ENCODE measurements at places on chromosomes 4 and X. TPM values are rescaled to one million over a fixed set of nuclear protein-coding genes. Genes with fewer than 3 reads are reported as not detected.

The SLC10A4 gene
- not detected for total RNA-seq

The GLRA3 gene
- not detected for total RNA-seq

The FRMD7 gene
- total RNA-seq = not detected

The ARR3 gene
- total RNA-seq = not detected

The MAGIX gene
- 0.72 TPM for total RNA-seq

The CSN2 gene
- not detected for total RNA-seq

The RWDD4 gene
- 8.8 TPM for total RNA-seq

The IL15 gene
- total RNA-seq = 5.8 TPM

The AR gene
- total RNA-seq = 4.7 TPM

The NWD2 gene
- total RNA-seq = not detected

The COX7B2 gene
- total RNA-seq = not detected

The HERC3 gene
- 9.5 TPM for total RNA-seq

The PABPC1L2B gene
- total RNA-seq = not detected

The REPS2 gene
- 0.18 TPM for total RNA-seq

The TRPC5OS gene
- total RNA-seq = not detected

The SLC16A2 gene
- 5.3 TPM for total RNA-seq

The KIF4A gene
- 19.0 TPM for total RNA-seq

- no peak for DNase-seq
Observed at GRCh38 chr4:67891645-67892044, 7.8 kb upstream of the TMPRSS11D start.

- DNase-seq = no peak
Observed at GRCh38 chr4:168880811-168881595, 129.1 kb downstream of the CBR4 start.

DNA sequence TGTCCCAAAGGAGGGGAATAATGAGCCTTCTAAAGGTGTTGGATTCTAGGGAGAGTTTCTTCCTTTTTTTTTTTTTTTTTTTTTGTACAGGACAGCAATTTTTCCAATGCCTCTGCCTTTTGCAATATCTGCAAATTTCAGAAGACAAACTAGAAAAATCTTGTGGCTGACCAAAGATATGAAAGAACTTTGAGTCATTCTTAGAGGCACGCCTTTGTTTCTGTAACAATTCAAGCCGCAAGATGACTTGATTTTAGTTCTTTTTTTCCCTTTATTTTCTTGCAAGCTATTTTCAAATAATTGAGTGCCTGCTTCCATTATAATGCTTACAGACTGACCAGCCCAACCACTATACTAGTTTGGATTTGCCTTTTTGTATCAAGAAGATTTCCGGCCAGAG is 47.6 kb upstream of the UXT start:
- DNase-seq = peak; percentile 10

DNA sequence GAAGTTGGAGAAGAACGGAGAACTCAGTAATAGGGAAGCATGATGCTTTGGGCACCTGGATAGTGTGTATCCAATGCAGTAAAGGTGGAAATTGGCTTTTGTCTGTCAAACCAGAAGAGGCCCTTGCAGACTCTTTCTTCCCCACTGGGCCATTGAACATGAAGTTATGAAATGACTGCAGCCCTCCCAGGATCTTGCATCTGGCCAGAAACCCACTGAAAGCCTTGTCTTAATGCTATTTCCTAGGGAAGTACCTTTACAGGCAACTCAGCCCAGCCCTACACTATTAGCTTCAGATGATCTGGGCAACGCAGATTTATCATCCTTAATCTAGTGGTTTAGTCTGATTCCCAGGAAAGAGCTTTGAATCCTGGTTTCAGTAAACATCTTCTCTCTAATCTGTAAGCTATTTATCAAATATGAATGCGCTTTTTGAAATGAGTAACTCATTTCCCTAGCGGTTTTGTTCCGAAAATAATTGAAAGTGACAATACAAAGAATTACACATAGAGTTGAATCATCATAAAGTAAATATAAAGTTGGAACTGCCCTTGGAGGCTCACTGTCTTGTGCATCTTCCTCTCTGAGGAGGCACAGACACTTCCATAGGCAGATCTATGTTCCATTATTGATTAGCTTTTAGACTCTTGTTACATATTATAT is 464.1 kb downstream of the IDS start:
- DNase-seq = no peak

GRCh38 chr4:116088771-116089170 is 975.4 kb upstream of the NDST4 start:
- DNase-seq = no peak

- no peak for DNase-seq
Observed at GRCh38 chr4:75099321-75099720, 166.4 kb downstream of the PARM1 start.

- DNase-seq = peak; percentile 45
Observed at GRCh38 chrX:153521034-153521433, 3.6 kb downstream of the ATP2B3 start.

GRCh38 chr4:180197471-180197870 is 2045.7 kb upstream of the TENM3 start:
- no peak for DNase-seq

GRCh38 chrX:39773923-39774773 is 323.6 kb downstream of the BCOR start:
- peak; percentile 28 for DNase-seq

- DNase-seq = no peak
Observed at GRCh38 chr4:37757761-37758160, 68.7 kb upstream of the PGM2 start.

DNA sequence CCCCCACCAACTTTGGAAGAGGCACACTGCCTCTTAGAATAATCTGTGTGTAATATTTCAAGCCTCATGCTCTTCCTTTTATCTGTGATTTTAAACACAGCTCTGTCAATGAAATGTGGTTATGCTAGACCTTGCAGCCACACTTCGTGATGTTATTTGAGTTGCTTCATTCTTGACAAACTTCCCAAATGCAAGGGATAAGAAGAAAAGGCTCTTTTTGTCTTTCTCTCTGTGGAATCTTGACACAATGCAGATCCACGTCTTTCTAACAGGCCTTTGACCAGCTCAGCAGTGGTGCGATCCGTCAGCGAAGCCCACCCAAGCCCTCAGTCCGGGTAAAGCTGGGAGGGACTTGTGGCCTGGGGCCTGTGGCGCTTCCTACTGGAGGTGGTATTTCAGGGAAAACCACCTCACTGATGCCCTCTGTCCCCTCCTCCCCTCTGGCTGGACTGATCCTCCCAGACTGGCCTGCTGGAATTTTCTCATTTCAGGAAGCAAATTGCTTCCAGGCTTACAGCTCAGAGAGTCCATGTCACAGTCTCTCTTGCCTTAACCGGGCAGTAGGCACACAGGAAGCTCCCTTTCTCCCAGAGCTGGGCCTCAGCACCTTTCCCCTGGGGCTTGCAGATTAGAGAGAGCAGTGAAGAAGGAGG is 19.5 kb upstream of the CCKAR start:
- DNase-seq = no peak

DNA sequence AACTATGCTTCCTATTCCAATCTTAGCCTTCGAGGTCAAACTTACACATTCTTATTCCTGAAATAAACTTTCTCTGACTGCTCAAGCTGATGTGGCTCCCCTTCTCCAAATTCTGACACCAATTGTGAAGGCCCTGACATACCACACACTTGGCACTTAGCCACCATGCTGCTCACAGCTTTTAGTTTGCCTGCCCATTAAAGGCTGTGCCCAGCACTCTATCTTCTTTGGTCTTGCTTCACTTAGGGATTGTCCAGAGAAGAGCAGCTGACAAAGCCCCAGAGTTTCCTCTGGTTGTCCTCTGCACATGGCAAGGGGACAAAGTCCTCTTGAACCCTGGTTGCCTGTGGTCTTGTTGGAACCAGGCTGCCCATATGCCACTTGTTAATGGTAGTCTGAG is 126.1 kb downstream of the ARHGEF9 start:
- DNase-seq = no peak

DNA sequence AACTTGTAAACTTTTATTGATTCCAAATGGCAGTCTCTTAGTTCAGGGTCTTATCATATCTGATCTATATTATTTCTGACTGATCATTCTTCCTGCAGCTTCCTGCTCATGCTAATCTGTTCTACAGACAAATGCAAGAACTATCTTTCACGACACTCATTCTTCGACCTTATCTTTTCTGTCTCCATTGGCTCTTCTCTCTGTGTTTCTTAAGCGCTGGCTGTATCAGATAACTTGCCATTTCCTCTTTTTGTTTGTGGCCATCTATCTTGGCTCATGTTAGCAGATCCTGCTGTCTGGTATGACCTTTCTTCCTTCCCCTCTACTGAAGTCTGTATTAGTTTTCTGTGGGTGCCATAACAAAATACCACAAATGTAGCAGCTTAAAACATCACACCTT is 230.5 kb upstream of the PUDP start:
- no peak for DNase-seq

DNA sequence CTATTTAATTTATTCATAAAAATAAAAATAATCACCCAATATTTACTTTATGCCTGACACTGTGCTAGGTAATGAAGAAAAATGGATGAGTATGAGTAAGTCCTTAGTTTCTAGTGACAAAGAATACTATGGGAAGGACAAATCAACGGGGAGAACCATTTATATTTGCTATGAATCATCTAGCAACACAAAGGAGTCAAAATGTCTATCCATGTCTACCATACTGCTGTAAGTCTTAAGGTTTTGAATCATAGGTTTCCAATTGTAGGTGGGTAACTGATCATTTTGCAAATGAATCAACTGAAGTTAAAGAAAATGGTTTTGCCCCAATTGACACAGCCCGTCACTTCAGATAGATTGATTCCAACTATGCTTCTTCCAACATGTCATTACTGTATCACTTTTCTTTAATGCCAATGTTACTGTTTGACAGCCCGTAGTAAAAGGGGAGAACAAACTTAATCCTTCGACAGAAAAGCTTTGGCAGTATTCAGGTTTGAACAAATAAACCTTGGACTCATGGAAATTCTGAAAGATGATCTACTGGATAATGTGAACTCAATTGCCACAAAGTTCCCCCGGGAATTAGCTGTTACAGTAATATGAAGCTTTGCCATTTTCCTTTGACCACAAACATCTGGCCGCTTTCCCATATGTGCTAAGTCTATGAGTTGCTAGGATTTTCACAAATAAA is 3.2 kb downstream of the TDO2 start:
- DNase-seq = peak; percentile 99

DNA sequence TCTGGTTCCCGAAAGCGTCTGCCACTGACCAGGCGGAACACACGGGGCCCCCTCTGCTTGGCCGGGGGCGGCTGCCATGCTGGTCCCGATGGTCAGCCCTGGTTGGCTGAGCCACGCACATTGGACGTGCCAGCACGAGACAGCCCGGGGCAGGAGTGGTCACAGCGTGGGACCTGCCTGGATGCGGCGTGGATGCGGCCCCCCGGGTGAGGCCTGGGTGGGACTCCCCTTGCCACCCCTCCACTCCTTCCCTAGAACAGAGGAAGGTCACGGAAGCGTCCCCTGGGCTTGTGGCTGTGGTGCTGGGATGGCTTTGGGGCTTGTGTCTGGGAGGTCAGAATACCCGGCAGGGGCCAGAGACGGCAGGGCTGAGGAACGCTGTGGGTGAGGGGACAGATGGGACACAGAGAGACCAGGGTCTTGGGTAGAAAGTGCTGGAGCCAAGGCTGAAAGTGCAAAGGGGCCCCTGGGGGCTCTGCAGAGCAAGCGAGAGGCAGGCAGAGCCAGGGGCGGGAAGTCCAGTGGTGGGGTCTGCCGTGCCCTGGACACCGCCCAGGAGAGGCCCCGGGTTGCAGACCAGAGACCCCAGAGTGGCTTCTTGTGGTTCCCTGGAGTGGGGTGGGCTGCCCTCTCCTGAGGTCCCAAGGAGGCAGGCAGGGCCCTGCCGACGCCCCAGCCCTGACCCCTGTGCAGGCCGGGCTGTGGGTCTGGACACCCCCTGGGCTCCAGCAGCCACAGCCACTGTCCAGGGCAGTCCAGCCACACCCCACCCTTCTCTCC is 8.6 kb upstream of the CPLX1 start:
- DNase-seq = no peak

GRCh38 chr4:113292371-113293042 is 243.1 kb downstream of the ANK2 start:
- DNase-seq = peak; percentile 71

- DNase-seq = no peak
Observed at GRCh38 chr4:158250321-158250720, 40.0 kb downstream of the TMEM144 start.

DNA sequence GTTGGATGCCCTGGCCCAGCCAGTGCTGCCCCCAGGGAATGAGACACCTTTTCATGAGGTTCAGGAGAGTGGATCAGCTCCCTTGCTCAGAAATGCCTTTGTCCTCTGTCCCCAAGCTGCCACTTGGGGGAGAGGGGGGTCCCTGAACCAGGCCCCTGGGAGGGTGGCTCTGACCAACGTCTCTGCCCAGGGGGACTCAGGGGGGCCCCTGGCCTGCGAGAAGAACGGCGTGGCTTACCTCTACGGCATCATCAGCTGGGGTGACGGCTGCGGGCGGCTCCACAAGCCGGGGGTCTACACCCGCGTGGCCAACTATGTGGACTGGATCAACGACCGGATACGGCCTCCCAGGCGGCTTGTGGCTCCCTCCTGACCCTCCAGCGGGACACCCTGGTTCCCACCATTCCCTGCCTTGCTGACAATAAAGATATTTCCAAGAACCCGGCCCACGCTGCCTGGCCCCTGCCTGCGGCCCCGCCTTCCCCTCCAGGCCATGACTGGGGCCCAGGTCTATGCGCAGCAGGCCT is 7.3 kb downstream of the HGFAC start:
- DNase-seq = no peak

- no peak for DNase-seq
Observed at GRCh38 chr4:112702892-112703291, 65.9 kb downstream of the LARP7 start.

- no peak for DNase-seq
Observed at GRCh38 chr4:62512271-62512670, 1312.1 kb downstream of the ADGRL3 start.

- no peak for DNase-seq
Observed at GRCh38 chr4:131974730-131975129, 1174.4 kb upstream of the PCDH10 start.

- DNase-seq = no peak
Observed at GRCh38 chr4:80111276-80111675, 38.2 kb upstream of the ANTXR2 start.

GRCh38 chr4:52641854-52642563 is 17.1 kb downstream of the USP46 start:
- DNase-seq = peak; percentile 79

DNA sequence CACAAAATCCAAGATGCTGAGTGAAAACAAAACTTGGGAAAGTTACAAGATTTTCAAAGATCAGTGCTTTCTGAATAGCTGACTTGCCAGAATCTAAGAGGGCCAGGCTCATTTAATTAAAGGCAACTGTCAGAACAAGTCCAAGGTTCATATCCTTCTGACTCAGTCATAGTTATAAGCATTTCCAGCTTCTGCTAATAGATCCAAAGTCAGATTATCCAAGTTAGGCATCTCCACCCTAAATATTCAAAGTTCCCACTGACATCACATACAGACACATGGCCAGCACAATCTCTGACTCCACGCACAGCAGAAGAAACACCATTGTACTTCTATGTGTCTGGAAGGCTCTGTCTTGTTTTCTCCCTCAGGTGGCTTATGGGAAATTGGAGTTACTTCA is 41.8 kb downstream of the GASK1B start:
- no peak for DNase-seq

DNA sequence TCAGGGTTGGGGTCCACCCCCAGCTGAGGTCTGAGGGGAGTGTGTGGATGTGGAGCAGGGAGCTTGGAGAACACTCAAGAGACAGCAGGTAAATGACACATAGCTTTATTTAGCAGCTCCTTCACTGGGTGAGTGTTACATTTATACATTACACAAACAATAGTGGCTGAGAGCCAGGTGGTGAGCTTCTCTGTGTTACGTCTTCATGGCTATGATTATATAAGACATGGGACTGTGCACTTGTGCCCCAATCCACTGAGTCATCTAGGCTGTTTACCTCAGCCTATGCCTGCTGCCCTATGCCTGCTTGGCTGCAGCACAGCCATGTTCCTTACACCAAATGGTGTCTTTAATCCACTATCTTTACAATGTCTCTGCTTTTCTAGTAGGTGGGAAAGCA is 459.6 kb downstream of the AFF2 start:
- DNase-seq = no peak
